Activated CD8-positive, alpha-beta memory T cell treated with anti-CD3 and anti-CD28 coated beads for 1 hour (primary cell): ENCODE measurements at places on chromosomes 12 and 14.

DNA sequence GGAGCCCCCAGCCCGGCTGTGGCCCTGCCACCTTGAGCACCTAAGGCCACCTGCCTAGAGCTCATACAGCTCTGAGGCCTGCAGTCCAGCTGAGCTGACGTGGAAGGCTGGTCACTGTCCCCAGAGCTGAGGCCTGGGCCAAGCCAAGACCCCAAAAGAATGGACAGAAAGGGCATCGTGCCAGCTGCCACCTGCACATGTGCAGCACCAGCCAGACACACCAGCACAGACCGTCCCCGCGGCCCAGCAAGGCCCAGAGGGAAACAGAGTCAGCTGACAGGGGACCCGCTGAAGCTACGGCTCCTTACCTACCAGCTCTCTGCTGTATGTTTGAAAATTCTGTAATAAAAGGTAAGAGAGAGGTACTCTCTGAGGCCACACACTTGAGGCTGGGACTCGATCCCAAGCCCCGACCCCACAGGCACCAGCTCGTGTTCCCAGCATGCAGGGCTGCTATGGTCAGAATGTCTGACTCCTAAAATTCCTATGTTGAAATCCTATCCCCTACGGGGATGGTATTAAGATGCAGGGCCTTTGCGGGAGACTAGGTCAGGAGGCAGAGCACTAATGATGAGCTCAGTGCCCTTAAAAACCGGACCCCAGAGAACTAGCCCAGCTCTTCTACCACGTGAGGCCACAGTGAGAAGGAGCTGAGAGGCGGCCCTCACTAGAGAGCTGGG is 25.4 kb downstream of the BRF1 start:
- DNase-seq = no peak

DNA sequence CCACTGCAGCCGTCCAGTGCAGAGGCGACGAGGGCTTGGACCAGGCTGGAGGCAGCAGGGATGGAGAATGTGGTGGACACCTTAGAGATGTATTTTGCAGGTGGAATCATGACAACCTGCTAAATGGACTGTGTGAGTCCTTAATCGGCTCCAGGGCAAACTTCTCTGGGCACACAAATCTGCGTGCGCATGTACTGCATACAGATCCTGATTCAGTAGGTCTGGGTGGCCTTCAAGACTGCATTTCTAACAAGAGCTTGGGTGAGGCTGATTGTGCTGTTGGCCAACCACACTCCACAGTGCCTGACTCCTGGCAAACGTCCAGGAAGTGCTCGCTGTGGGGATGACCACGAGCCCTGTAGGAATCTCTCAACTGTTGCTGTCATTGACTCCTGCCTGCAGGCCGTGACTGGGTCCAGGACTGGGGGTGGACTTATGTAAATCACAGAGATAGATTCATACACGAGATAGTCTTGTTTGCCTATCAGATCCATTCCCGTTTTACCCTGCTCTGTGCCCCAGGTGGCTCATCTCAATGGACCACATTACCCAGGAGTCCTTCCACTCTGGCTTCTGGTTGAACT is 27.2 kb downstream of the JDP2 start:
- DNase-seq = no peak

DNA sequence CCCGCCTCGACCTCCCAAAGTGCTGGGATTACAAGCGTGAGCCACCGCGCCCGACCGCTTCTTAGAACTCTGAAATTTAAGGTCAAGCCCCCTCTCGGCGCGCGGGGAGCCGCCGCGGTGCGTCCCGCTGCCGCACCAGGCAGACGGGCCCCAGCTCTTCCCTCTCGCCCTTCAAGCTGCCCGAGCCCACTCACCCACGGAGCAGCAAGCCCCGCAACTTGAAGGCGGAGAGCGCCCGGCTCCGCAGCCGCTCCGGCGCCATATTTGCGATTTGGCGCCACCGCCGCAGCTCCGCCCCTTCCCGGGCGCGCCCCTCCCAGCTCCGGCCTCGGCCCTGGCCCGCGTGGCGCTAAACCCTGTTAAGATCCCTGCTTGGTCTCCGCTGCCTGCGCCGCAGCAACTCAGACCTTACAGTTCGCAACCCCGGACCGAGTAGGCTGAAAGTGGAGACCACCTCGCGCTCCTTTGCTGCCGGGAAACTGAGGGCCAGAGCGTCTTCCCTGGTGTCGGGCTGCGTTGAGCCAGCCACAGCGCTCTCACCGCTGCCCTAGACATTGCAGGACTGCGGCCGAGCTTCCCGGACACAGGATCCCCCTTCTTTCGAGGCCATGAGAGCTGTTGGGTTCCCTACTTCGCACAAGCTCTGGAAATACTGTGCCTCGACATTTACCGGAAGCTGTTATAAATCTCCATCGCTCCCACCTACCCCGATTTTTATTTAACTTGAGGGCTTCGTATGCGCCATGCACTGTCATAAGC is at the start of gene POLE2:
POLE2 (minus strand) TSS at position 273 of the 759 bp plus-strand sequence; CDS start at position 262, 11 bp downstream.
- DNase-seq = peak; percentile 62

DNA sequence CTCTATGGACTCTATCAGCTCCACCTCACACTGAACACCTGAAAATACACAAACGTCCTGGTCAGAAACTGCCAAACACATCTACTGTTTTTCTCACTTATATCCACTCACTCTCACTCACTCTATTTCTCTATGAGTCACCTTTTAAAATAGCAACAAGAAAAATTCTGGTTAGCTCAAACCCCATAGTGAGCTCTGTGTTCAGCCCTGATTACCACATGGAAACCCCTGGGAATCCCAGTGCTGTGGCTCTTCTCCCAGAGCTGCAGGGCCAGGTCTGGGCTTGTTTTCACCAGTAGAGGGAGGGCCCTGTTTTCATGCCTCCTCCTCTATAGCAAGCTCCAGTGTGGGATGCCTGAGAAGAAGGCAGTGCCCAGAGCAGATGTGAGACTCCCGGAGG is 1126.1 kb downstream of the TMEM121 start:
- no peak for DNase-seq

DNA sequence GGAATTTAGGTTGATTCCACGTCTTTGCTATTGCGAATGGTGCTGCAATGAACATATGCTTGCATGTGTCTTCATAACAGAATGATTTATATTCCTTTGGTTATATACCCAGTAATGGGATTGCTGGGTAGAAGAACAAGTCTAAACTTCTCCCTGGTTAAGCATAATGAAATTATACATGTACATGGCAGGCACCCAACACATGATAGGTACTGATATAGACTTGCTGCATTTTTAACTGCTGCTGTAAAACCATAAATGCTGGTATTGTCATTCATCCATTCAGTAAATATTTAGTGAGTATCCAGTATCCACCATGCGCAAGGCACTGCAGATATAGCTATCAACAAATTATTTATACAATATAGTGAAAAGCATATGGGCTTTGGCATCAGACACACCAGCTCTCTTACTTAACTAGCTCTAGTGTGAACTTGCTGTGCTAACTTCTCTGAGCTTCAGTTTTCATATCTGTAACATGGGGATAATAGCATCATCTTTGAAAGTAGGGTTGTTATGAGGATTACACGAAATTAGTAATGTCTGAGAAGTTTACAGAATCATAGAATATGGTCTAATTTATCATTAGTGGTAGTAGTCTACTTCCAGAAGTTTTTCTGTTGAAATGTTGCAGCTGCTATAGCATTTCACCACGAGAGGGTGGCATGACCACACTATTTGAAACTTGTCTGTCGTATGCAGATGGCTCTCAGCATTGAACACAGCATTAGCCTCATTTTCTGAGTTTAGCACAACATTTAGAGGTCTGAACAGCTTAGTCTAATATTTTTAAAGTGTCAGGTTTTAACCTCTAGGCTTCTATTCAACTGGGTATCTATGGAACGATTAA is 32.0 kb upstream of the SEL1L start:
- DNase-seq = no peak

GRCh38 chr14:89276424-89276975 is 140.5 kb downstream of the FOXN3 start:
- DNase-seq = peak; percentile 7

- no peak for DNase-seq
Observed at GRCh38 chr14:42187846-42188245, 581.2 kb downstream of the LRFN5 start.

- no peak for DNase-seq
Observed at GRCh38 chr12:55700255-55701018, 7.3 kb downstream of the ITGA7 start.

DNA sequence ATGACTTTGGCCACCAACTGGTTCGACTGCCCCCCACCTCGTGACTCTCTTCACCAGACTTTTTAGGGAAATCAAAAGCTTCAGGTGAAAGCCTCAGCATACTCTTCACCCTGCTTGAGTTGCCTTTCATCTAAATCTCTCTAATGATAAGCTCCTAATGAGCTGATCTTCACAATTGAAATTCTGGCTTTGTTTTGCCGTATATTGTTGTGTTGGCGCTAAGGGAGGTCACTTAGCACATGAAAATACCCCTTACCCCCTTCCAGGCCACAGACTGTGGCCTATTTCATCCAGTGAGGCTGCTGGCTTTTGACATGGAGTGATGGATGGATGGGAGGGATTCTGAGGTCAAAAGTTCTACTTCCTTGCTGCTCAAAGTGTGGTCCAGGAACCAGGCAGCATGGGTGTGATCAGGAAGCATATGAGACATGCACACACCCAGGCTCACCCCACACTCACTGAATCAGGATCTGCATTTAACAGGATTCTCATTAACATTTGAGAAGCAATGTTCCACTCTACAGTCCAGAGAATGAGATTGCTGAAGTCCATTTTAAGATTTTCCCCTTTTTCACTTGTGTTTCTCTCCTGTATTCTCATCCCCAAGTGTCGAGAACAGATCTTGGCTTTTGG is 131.4 kb downstream of the DACT1 start:
- no peak for DNase-seq
